Effector memory CD4-positive, alpha-beta T cell (primary cell): ENCODE measurements at places on chromosomes 3 and 15.

DNA sequence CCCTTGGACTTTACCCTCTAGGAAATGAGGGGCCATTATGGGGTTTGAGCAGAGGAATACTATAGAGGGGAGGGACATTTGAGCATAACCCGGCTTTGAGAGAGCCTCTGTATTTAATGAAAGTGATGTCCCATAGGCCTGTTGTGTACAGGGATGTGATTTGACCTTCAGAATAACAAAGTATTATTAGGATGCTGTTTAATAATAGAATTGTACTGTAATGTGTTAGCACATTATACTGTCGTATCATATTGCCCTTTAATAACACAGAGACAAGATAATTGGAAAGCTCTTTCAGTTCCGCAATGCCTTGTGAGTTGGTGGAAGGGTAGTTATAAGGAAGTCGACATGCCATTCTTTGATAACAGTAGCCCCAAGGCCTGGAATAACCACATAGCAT is 328.3 kb downstream of the RYR3 start:
- no peak for DNase-seq

DNA sequence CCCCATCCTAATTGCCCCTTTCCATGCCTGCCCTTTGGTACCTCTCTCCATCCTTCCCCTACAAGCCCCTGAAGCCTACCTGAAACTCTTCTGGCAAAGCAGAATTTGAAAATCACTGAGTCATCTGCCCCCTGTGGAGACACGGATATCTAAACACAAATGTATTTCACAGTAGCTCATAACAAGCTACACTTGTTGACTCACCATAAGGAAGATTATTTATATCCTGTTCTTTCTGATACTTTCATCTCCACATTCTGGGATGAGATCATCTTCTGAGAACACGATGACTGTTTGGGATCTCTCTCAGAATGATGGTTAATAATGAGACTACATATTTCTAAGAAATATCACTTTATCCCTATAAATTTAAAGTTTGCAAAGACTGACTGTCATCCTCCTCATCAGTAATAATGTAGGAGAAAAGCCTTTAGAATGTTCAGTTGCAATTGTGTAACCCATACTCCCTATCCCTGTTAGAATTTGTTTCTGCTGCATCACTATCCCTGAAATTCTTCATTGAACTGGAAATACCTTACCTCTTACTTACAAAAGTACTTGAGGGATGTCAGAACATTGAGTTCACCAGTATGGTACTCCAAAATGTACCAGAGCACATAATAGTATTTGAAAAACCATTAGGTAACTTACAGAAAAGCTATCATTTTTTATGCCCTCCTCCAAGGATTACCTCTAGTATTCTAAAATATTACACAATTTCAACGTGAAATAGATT is 116.1 kb upstream of the IL12A start:
- DNase-seq = no peak

DNA sequence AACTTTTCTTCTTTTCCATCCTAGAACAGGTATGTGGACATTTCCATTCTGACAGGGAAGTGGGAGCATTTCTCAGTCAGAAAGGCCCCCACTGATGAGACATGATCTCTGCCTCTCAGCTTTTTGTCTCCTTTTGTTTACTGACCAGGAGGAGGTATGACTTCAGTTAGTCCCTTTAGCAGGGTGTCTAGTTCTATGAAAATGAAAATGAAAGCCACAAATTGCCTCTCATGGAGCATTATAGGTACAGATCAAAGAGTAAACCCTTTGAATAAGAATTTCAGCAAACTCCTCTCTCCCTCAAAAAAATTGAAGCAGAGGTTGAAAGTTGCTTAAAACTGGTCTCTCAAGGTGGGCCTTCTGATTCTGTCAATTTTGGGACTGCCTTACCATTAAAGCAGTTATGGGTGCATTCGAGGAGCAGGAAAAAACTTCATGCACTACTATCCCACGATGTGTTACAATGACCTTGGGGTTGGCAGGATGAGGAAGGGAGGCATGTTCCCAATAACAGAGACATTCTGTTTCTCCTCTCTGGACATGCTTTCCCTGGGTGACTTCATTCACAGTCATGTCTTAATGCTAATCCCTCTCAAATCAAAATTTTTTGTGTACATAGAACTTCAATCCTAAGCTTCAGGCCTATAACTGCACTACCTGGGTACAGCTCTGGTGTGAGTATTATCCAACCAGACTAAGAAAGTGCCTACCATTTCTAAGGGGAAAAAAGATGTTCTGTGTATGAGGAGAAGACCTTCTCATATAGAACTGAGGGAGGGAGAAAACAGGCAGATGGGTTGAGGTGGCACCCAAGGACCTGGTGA is 50.6 kb upstream of the TBC1D23 start:
- DNase-seq = no peak

DNA sequence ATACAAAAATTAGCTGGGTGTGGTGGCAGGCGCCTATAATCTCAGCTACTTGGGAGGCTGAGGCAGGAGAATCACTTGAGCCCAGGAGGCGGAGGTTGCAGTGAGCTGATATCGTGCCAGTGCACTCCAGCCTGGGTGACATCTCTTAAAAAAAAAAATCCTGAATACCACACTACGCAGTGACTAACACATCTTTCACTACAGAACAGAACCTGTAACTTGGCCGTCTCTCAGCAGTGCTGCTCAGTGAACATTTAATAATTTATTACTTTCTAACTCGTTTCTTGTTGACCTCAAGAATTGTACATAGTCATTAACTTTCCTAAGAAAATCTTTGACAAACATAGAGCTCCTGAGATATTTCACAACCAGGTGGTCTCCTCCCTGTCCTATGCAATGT is 3.8 kb downstream of the GREM1 start:
- no peak for DNase-seq

DNA sequence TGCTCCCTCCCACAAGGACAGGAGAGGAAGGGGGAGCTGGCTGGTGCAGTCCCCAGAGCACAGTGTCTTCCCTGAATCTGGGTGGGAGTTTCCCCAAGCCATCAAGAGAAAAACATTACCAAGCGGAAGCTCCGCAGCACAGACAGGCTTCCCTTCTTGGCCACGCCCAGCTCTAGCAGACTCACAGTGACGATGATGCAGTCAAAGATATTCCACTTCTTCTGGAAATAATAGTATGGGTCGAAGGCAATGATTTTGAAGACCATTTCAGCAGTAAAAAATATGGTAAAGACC is 76.7 kb downstream of the SCN10A start:
- DNase-seq = no peak

DNA sequence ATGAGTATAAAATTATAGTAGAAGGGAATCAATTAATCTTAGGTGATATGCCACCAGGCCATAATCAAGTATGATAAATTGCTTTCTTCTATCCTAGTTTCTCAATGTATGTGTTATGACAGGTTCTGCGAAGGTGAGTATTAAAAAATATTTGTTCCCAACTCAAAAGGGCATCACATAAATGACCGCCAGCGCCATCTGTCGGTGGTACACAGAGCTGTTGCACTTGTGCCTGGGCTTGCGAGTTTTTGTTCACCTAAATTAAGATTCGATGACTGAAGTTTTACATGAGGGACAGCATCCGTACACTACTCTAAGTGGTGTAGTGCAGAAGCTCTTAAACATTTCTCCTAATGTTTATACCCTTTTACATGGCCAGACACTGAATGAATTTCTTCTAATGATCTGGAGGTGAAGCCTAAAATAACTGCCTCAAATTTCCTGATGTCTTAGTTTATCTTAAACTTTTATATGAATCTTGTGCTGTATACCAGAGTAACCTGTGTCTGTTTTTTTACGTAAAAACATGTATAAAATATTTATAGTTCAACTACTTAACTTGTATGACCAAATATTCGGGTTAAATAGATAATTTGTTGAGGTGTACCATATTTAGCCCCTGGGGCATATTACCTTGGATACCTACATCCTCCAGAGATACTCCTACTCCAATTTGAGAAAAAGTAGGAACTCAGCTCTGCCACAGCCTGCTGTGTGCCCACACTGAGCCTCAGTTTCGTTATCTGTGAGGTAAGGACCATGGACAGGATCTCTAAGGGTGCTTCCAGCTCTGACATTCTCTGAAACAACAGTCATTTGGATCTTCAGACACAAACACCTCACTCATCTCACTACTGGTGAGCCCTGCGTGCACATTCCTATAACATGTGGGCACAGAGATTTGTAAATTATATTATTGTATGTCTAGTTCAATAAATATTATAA is 365.6 kb downstream of the MAGI1 start:
- DNase-seq = no peak

- DNase-seq = no peak
Measured at GRCh38 chr3:27729748-27730611, 7.9 kb upstream of the EOMES start.

GRCh38 chr3:182769673-182770072 is 23.6 kb upstream of the ATP11B start:
- DNase-seq = no peak

GRCh38 chr3:60238550-60238949 is 1012.7 kb downstream of the FHIT start:
- no peak for DNase-seq

GRCh38 chr3:41698898-41699297 is 263.0 kb downstream of the ULK4 start:
- DNase-seq = no peak

- DNase-seq = no peak
Measured at GRCh38 chr15:99320374-99321215, 69.3 kb downstream of the LRRC28 start.

DNA sequence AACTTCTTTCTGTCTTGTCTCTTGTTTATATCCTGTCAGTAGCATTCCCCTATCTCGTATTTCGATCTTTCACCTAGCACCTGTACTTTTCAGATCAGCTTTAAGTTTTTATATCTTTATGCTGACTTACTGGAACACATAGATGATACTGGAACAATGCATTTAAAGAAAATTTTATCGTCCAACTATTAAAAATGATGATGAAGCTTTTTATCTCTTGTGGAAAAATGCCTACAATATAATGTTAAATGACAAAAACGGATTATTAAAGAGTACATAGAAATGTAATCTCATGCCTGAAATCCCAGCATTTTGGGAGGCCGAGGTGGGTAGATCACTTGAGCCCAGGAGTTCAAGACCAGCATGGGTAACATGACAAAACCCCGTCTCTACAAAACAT is 139.5 kb downstream of the ZPLD1 start:
- no peak for DNase-seq

- no peak for DNase-seq
Measured at GRCh38 chr3:132071043-132071442, 36.2 kb upstream of the CPNE4 start.

DNA sequence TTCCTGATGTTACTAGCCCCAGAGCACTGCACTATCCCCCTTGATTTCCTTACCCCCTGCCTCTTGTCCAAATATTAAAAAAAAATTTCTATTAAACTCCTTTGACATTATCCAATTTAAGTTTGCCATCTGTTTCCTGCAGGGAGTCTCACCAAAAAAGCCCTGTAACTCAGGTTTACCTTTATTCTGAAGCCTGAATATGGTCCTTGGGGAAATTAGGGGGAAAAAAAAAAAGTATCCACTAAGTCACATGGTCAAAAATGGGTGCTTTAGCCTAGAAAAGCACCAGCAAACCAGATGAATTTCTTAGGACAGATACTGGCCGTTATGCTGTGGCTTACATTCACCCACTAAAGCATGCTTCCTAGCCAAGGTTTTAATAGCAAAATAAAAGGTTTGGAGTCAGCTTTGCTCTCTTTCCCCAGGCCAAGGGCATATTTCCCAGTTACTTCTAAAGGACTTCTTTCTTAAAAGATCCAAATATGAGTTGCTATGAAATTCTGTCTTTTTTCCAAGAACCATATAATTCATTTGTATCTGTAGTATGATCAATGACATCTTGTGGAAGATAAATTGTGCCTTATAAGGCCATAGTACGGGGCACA is 394.9 kb downstream of the LSAMP start:
- DNase-seq = no peak

- no peak for DNase-seq
Measured at GRCh38 chr15:40958723-40959122, 5.5 kb downstream of the CHAC1 start.
